ENCODE measurements at places on chromosomes 3 and 15.

DNA sequence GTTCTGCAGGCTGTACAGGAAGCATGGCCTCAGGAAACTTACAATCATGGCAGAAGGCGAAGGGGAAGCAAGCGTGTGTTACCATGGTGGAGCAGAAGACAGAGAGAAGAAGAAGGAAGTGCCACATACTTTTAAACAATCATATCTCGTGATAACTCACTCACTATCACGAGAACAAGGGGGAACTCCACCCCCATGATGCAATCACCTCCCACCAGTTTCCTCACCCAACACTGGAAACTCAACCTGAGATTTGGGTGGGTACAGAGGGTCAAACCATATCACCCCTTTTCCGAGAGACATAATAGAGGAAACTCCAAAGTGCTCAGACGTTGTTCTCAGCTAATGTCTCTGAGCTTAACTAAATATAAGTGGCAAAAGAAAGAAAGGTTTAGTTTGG, 186.3 kb upstream of the MME start:
- no peak for DNase-seq

GRCh38 chr3:13115991-13116390, 42.8 kb upstream of the IQSEC1 start:
- no peak for DNase-seq

DNA sequence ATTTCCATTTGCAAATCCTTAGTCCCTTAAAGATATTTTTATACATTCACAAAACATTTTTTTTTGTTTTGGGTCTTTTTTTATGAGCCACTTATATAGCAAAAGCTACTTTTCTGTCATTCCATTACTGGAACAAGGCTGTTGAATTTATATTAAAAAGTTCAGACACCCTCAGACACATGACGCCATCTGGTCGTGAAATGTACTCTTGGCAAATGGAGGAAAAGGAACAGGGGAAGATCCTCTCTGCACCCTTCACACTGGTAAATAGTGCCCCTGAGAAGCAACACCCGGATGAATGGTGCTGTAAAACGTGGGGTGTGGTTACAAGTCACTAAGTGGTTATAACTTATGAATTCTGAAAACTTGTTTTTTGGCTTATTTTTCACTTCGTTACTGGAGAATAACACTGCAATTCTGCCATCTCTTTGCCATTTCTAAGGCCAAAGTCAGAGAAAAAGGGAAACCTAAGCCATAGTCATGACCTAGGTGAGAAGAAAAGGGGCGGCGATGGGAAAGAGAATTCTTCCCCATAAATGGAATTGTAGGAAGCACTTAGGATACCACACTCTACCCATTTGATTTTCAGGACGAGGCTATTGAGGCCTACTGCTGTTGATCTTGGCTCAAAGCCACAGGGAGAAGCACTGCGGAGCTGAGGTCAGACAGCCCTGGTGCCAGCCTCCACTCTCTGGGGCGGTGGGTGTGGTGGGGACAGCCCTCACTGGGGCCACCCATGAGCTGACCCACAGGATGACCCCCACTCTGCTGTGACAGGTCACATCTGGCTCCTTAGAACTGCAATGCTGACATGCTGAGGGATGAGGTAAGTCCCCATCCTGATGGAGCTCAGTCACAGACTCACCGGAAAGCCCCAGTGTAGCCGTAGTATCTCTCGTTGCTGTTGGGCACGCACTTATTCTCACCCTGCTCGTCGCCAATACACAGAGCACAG, 21.9 kb downstream of the LTF start:
- no peak for DNase-seq

- no peak for DNase-seq
Measured at GRCh38 chr3:50630394-50630793, 13.4 kb downstream of the MAPKAPK3 start.

Measured in EL (cell line).